ENCODE measurements at places on chromosomes 7 and 10.

DNA sequence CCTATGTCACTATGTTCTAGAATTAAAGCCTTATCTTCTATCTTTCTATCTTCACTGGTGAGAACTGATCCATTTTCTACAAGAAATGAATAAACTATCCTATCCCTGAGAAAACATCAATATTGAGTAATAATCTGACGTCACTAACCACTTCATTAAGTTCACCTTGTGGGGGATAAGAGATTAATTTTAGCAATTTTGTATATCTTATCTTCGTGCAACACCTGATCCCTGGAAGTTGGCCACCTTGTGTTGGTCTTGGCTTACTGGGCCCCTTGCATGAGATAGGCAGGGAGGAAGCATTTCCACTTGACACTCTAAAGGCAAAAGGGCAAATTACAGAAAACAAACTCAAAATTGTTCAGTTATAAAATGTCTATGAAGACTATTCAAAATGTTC, 20.1 kb upstream of the OR6B1 start:
- no peak for DNase-seq

DNA sequence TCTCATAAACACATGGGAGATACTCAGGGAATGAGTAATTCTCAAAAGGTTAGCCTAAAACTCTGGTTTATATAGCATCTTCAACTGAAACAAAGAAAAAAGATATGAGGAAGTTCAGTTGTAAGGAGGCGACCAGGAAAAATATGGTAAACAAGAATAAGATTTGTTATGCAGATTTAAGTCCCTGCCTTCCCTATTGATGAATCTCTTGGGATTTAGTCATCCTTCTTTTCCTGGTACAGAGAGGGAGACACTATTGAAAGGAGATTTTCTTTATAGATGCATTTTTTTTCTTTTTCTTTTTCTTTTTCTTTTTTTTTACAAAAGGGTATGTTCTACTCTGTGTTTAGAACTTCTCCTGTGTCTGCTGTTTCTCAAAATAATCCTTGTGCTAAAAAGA, 557.5 kb downstream of the DNAJB9 start:
- no peak for DNase-seq

DNA sequence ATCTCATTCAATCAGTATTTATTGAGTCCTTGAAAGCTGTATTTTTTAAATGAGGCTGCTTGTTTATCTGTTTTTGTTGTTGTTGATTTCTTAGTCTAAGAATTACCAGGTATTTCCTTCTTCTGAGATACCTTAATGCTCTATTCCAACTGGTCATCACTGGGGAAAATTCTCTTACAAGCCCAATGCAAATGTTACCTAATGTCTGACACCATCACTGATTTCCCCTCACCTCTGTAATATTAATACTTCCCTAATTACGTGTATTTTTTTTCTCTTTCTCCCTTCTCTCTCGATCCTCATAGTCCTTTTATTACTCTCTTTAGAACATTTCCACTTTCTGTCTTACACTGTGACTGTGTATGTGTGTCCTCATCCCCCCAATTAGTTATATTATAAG, 13.9 kb downstream of the HDAC9 start:
- DNase-seq = no peak

DNA sequence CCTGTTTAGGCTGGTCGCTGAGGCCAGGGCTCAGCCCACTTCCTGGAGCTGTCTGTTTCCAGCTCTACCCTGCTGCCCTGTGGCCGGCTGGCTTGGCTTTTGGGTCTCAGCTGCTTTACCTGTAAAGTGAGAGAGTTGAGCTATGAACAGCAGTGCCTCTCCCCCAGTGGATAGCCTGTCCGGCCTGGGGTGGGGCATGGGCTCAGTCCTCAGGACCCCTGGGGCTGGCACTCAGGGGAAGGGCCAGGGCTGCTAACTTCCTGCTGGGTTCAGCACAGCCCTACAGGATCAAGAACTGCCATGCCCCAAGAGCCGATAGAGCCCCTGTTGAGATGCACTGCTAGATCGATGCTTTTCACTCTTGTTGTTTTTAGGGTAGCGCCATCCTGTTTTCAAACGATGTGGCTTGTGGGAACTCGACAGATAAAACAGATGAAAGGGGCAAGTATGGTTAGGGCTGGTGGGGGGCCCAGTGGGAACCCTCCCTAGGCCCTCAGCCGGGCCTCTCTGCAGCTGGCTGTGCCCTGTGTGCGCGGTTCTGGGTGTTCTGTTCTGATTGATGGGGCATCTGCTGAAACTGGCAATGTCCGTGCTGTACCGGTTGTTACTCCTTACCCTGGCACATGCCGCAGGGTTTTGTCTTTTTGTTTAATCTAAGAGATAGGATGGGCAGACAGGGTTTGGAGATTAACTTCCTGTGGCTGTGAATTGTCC, 10.0 kb upstream of the SFRP5 start:
- DNase-seq = peak; percentile 73

- no peak for DNase-seq
Observed at GRCh38 chr10:84188815-84189214, 5.5 kb upstream of the CDHR1 start.

- no peak for DNase-seq
Observed at GRCh38 chr10:13834581-13835286, 248.0 kb downstream of the PRPF18 start.

DNA sequence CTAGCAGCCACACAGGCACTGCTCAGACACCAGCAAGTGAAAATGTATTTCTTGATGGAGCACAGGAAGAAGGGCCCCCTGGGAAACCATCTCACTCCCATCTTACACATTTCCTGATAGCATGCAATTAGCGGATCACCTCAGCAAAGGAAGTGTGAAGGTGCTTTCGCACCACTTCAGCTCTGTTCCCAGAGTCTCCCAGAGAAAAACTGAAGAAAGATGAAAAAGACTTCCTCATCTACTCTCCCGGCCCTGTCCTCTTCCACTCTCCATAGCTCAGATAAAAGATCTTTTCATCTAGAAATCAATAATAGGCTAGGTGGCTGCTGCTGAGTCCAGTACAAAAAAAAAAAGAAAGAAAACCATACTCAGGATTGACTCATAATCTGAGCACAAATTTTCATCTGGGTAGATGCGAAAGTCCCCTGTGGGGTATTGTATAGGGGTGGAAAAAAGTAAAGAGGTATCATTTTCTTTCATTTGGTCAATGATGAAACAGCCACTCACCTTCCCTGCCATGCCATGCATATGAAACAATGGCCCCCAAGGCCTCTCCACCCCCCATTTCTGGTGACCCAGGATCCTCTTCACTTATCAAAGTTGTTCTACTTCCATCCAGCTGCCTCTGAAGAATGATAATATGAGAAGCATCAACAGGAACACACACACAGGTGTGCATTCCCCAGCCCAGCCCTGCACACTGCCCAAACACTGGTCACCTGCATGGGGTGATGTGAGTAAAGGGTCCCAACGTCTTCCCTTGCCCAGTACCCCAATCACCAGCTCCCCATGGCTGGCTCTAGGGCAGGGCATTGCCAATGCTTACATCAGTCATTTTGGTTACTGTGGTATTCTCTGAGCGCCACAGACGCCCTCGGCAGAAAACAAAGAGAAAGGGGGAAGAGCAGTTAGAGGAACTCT, 48.8 kb upstream of the DGKI start:
- DNase-seq = no peak

DNA sequence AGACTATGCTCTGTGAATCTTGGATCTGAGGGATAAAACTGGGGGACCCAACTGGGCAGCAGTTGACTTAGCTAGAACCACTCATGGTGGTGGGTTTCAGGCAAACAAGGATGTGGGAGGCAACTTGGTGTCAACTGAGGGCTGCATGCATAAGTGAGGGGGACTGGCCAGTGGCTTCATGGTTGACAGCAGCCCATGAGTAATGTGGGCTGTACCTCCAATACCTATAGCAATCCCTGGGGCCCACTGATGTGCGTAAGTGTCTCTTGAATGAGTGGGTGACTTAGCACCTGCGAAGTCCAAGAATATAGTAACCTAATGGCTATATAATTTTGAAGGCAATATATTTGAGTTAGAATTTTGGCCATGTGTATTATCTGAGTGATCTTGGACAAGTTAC, 13.7 kb upstream of the MAP3K8 start:
- no peak for DNase-seq

GRCh38 chr7:84177758-84178412, 16.7 kb downstream of the SEMA3A start:
- no peak for DNase-seq

GRCh38 chr7:41910940-41911600, 208.2 kb upstream of the INHBA start:
- DNase-seq = no peak

DNA sequence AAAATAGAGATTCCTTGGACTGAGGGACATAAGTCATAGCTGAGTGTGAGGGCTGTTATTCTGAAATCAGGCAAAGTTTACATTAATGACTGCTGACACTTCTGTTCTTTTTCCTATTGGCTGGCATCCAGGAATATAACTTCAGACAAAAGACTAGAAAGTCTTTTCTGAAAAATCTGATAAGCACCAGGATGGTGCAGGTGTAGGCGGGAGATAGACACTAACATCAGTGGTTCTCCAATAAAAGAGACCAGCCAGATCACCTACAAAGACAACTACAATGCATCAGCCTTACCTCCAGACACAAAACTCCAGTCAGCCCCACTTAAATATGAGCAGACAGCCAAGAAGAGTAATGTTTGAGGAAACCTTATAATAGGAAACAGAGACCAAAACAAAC, 168.3 kb upstream of the LRGUK start:
- DNase-seq = no peak

DNA sequence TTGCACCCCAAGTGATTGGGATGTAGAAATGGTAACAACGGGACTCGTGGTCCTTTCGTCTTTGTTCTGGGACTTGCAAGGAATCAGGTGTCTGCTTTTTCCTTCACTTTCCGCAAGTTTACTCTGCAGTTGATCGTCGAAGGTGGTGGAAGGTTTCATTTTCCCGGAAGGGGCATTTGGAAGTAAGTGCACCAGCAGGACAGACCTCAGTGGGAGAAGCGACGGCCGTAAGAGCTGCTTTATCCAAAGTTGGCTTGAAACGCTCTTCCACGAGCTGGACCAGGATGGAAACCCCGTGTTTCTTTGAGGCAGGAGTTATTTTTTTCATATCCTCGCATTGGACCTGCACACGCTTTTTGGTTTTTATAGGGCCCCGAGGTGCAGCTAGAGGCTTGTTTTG, 1.2 kb downstream of the BRI3 start:
- DNase-seq = no peak

- DNase-seq = no peak
Observed at GRCh38 chr7:63114371-63114985, 884.2 kb upstream of the ZNF722 start.

GRCh38 chr7:28623863-28624262, 211.5 kb downstream of the CREB5 start:
- no peak for DNase-seq

DNA sequence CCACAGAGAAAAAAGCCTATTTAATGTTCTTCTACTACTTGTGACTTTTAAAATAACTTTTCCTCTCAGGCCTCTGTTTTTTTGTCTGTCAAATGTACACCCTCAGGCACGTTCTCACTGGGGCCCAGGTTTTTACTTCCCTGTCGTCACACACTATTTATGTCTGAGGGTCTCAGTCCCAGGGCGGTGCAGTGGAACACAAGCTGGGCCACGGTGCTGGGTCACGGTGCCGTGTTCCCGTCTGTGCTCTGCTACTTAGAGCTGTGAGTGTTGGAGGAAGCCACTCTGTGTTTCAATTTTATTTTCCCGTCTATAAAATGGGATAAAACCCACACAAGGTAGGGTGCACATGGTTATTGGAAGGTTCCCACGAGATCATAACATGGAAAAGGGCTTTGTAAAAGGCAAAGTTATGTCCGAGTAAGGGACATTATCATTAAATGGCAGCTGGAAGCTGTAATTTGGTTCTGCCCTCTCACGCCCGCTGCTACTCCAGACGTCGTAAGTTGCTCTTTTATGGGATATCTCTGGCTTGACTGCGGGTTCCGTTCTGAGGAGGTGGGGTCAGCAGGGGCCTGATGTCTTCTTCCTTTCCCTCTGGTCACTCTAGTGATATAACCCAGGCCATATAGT, 25.2 kb downstream of the ZNF775 start:
- no peak for DNase-seq

- DNase-seq = no peak
Observed at GRCh38 chr10:78458983-78459638, 425.4 kb downstream of the RPS24 start.

- DNase-seq = no peak
Observed at GRCh38 chr7:155388561-155388960, 69.4 kb upstream of the EN2 start.

DNA sequence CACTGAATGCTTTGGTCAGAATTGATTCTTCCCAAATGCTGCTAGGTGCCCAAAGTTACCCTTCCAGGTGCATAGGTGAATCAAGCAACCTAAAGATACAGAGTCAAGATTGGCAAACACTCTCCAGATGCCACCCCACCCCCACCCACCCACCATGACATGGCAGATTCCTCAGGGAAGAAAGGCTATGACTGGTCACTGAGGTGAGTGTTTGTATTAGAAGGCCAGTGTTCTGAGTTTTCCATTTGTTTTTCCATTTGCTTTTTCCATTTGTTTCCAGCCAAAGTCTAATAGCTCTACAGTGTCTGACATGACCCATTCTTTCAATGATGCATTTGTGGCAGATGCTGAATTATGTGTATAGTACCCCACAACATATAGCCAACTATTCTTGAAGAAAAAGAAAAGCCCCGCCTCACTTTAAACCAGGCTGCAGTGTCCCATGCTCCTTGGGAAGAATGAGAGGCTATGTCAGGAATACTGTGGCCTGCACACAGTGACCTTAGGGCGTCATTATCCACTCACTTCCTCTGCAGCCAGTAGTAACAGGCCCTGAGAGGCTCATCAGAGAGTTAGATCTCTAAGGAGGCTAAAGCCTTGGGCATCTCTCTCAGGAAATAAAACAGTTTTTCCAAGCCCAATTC, 16.1 kb upstream of the HIBADH start:
- DNase-seq = no peak

- no peak for DNase-seq
Observed at GRCh38 chr10:34370126-34370525, 445.0 kb downstream of the PARD3 start.

- DNase-seq = peak; percentile 83
Observed at GRCh38 chr7:30926313-30926712, 14.7 kb downstream of the AQP1 start.

GRCh38 chr7:104790440-104790839, 223.6 kb upstream of the KMT2E start:
- no peak for DNase-seq

- no peak for DNase-seq
Observed at GRCh38 chr10:122044045-122044661, 55.2 kb downstream of the TACC2 start.

DNA sequence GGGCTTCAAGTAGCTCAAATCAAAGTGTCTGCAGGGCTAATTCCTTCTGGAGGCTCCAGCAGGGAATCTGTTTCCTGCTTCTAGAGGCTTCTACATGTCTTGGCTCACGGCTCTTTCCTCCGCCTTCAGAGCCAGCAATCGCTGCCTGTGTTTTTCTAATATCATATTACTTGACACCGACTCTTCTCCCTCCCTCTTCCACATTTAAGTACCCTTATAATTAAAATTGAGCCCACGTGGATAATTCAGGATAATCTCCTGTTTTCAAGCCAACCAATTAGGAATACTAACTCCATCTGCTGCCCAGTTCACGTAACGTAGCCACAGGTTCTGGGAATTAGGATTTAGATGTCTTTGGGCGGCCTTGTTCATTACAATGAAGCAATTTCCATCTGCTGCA, 372.2 kb downstream of the DPP6 start:
- DNase-seq = no peak
